SK-N-DZ (cell line): ENCODE measurements at places on chromosomes 13 and 19.

DNA sequence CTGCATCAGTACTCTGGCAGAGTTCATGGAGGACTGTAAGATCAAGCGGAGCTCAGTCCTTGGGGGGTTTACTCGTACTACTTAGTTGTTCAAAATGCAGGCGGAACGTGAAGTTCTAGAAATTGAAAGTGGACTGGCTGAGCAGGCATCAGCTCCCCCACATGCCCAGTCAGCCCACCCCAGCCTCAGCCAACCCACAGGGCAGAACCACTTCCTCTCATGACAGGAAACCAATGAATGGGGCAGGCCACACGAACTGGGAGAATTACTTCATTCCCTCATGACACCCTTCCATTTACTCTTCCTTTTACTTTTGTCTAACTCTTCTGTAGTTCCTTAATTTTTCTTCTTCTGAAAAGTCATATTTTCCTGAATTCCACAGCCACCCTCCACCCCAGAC, 71.9 kb downstream of the FLT1 start:
- DNase-seq = no peak

GRCh38 chr13:40456397-40456953, 210.0 kb downstream of the FOXO1 start:
- no peak for DNase-seq

GRCh38 chr13:108495646-108496361, 133.6 kb upstream of the MYO16 start:
- DNase-seq = no peak

- DNase-seq = no peak
Measured at GRCh38 chr19:18435178-18435841, 2.6 kb downstream of the ISYNA1 start.

DNA sequence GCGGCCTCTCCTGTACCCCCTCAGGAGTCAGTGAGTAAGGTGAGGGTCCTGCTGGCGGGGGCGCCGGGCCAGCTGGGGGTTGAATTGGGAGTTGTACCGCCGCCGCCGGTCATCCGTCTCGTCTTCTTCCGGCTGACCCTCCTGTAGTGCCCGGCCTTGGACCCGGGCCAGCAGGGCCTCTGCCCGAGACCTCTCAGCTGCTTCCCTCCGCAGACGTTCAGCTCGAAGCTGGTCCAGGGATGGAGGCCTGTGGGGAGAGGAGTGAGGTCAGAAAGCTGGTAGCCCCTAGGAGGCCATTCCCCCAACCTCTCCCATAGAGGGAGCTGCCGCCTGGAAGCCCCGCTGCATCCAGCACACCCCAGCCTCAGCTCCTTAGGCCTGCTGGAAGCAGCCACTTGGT, 3.8 kb downstream of the LENG1 start:
- DNase-seq = no peak

DNA sequence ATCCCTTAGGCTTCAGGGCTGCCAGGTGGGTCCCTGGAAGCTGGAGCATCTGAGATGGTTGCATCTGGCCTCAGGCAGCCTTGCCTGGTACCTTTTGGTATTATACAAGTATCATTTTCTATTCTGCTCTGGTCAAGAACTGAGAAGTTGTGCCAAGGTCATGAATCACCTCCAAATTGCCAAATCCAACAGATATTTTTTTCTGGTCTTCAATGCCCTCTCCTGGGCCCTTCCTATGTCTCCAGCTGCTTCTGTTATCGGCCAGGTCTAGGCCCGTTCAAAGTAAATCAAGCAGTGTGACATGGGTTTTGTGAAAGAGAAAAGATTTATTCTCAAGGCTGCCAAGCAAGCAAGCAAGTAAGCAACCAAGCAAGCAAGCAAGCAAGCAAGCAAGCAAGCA, 271.1 kb upstream of the MAB21L1 start:
- DNase-seq = no peak
